ENCODE measurements at places on chromosomes 16 and 17.

GRCh38 chr16:83095941-83096692, 469.3 kb downstream of the CDH13 start:
- no peak for DNase-seq

- no peak for DNase-seq
Measured at GRCh38 chr16:19112099-19112407, 1.7 kb upstream of the ITPRIPL2 start.

- no peak for DNase-seq
Measured at GRCh38 chr17:58630883-58631522, 60.8 kb downstream of the TEX14 start.

GRCh38 chr17:3754458-3755334, 31.0 kb downstream of the HASPIN start:
- peak; percentile 66 for DNase-seq

- no peak for DNase-seq
Measured at GRCh38 chr16:51062039-51062438, 89.0 kb downstream of the SALL1 start.

GRCh38 chr17:38870259-38871165, 654 bp downstream of the LASP1 start:
- peak; percentile 37 for DNase-seq

GRCh38 chr17:61461967-61462718, 9.9 kb downstream of the TBX4 start:
- no peak for DNase-seq

DNA sequence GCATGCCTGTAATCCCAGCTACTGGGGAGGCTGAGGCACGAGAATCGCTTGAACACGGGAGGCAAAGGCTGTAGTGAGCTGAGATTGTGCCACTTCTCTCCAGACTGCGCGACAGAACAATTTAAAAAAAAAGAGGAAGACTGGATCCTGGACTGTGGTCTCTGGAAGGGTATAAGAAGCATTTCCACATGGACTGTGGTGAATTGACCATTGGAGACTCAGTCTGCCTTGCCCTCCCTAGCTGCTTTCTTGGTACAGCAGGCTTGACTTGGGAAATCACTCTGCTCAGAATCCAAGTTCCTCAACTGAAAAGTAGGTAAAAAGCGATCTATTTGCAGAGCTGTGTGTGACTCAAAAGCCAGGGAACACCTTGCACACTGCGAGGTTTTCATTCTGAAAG, 1.0 kb upstream of the MGRN1 start:
- DNase-seq = no peak

- no peak for DNase-seq
Measured at GRCh38 chr16:76389126-76389525, 111.9 kb downstream of the CNTNAP4 start.

GRCh38 chr16:88453611-88454522, 787 bp downstream of the ZFPM1 start:
- no peak for DNase-seq

DNA sequence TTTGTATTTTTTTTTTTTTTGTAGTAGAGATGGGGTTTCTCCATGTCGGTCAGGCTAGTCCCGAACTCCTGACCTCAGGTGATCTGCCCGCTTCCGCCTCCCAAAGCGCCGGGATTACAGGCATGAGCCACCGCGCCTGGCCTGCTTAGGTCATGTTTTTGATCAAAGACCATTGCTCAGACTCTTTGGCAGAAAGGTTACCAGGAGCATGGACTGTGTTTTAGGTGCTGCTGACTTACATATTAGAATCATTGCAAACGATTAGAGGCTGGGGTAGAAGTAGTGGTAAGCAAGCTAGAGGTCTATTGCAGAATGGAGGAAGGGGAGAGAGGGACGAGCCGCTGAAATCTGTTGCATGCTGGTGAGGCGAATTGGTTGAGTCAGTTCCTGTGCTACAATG, 79.8 kb downstream of the TANGO6 start:
- no peak for DNase-seq

DNA sequence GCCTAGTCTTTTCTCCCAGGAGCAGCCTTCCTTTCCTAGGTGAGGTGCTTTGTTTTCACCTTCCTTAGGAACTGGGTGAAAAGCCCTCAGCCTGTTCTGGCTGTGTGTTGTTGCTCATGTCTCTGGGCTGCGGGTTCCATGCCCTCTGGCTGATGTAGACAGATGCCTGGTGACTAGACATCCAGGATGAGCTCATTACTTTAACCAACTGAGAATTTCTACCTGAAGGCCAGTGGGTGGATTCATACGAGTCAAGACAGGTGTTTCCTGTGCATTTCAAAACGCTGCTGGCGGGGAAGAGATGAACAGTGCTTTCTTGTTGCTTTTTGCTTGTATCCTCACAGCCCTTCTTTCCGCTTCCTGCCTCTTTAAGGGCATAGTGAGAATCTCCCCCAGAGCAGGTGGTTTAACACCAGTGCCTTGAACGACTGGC, 22.3 kb downstream of the SAP30BP start:
- DNase-seq = peak; percentile 17

DNA sequence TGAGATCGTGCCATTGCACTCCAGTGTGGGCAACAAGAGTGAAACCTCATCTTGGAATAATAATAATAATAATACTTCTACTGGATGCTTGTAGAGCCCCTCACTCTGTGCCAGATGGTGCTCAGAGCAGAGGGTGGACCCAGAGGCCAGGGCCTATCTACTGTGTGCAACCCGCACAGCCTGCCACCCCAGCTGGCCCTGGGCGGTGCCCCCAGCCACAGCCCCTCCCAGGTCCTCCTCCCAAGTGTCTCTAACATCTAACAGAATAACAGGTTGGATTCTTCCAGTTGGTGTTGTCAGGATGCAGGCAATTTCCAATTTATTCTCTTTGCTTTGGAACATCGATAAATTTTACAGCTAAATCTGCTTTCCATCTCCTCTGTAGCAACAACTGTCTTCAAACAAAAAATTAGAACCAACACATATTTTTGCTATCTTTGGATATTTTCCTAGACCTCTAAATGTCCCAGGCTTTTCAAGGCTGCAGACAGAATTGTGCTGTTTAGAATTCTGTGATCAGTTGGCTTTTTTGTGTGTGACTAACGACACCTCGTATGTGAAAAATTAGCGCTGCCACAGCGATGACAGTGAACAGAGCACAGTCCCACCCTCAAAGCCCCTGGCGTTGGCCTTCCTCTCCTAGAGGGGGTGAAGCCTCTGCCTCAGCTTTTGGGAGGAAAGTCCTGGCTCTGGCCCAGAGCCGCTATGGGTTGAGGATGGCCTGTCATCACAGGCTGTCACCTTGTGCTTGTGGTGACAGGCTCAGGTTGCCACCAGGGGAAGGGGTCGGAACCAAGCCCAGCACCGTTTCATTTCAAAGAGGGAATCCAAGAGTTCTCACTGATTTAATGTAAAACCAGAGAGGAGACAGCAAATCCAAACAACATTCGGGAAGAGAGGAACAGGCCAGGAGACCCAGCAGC, 7.6 kb upstream of the EVPL start:
- DNase-seq = no peak

DNA sequence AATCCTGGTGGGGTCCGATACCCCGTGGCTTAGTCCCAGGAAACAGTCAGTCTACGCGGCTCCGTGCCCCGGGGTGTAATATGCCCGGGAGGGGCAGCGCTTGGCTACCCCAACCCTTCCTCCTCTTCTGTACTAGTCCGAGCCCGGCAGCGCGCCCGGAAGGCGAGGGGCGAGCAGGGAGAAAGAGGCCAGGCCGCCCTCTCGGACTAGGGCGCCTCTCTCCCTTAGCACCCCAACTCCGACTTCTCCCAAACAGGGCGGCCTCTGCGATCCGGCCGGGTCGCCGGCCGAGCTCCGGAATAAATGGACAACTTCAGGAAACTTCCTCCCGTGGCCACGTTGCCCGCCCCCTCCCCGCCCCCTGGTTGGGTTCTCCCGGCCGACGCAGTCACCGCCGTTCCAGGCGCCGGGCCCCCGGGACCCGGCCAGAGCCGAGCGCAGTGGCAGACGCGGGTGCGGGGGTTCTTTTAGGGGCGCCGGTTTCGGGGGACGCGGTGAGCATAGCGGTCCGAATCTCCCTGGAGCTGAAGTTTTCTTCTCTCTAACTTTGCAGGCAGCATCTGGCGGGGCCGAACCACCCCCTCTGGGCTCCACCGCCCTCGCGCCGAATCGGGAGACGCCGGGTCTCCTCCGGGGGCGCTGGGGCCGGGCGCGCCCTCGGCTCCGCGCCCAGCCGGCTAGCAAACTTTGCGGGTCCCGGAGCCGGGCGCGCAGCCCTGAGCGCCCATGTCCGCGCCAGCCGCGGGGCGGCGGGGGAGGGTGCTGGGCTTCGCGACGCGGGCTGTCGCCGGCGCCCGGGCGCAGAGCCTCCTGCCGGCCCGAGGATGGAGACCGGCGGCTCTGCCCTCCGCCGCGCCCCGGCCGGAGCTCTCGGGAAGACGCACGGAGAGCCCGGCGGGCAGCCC, at the start of gene SDK2:
SDK2 (minus strand) TSS at position 301 of the 905 bp plus-strand sequence. CDS start 357 bp downstream, outside the sequence.
- no peak for DNase-seq

DNA sequence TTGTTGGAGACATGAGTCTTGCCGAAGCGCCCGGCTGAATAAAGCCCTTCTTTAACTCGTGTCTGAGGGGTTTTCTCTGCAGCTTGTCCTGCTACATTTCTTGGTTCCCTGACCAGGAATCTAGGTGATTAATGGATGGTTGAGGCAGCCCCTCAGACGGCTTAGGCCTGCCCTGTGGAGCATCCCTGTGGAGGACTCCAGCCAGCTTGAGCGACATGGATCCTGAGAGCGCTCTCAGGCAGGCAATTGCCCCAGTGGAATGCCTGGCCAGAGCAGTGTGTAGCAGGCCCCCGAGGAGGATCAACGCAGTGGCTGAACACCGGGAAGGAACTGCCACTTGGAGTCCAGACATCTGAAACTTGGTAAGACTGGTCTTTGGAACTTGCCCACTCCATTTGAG, 17.3 kb upstream of the ENDOV start:
- no peak for DNase-seq

DNA sequence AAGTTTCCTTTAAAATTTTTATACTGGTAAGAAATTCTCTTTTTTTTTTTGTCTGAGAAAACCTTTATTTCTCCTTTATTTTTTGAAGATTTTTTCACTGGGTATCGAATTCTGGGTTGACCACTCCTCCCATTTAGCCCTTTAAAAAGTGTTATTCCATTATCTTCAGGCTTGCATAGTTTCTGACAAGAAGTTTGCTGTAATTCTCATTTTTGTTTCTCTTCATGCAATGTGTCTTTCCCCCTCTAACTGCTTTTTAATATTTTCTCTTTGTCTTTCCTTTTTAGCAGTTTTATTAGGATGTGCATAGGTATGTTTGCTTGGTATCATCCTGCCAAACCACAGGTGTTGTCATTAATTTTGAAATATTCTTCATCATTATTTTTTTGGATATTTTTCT, 67.7 kb upstream of the GOT2 start:
- no peak for DNase-seq

GRCh38 chr16:24841291-24841690, 4.5 kb upstream of the SLC5A11 start:
- DNase-seq = no peak

GRCh38 chr17:77314601-77315000, 173.8 kb downstream of the SEC14L1 start:
- no peak for DNase-seq

GRCh38 chr17:35038453-35038852, 25.1 kb downstream of the RFFL start:
- no peak for DNase-seq

GRCh38 chr16:81486540-81487061, 42.0 kb downstream of the CMIP start:
- DNase-seq = no peak

GRCh38 chr16:48384520-48385252, 527 bp downstream of the SIAH1 start:
- DNase-seq = no peak

- DNase-seq = no peak
Measured at GRCh38 chr17:1873418-1873817, 43.6 kb downstream of the RPA1 start.

GRCh38 chr16:10252155-10252554, 69.9 kb upstream of the GRIN2A start:
- DNase-seq = no peak

- DNase-seq = no peak
Measured at GRCh38 chr16:67939507-67940445, 3.1 kb upstream of the PSMB10 start.

- no peak for DNase-seq
Measured at GRCh38 chr17:70072546-70073309, 2.3 kb upstream of the KCNJ16 start.

DNA sequence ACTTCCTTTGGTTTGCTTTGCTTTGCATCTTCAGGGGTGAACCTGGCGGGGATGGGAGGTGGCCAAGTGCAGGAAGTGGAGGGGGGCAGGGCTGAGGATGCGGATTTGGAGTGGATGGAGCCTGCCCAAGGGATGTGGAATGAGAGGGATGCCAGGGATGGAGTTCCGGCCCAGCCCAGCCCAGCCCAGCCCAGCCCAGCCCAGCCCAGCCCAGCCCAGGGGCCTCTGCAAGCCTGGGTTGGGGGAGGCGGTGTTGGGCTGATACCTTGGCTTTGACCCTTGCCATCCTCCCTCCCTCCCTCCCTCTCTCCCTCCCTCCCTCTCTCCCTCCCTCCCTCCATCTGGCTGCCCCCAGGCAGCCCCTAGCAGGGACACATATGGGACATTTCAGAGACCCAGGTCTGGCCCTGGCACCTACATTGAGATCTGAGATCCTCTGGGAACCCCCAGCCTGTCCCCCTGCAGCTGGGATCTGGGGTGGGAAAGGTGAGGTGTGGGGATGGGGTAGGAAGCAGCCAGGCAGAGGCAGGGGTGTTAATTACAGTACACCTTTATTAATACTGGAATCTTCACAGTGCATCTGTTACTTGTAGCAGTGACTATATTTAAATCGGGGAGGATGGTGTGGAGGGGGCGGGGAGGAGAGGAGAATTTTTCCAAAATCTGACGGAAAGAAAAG, 14.5 kb downstream of the IL34 start:
- DNase-seq = no peak

- no peak for DNase-seq
Measured at GRCh38 chr16:22710326-22710725, 103.6 kb upstream of the HS3ST2 start.

DNA sequence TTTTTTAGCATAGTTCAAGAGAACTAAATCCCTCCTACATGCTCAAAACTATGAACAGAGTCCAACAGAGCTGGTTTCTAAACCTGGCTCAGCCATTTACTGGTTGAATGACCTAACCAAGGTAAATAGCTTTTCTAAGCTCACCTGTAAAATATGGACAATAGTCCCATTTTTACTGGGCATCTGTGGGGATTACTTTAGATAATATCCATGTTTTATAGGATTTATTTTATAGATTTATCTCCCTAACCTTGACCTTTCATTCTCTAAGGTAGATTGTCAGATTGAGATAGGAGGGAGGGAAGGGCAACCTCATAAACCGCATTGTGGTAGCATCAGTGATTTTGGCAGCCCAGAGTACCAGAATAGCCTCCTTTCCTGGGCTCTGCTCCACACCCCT, 178.5 kb upstream of the TOX3 start:
- no peak for DNase-seq

GRCh38 chr17:39823407-39824054, 40.6 kb downstream of the IKZF3 start:
- DNase-seq = no peak

DNA sequence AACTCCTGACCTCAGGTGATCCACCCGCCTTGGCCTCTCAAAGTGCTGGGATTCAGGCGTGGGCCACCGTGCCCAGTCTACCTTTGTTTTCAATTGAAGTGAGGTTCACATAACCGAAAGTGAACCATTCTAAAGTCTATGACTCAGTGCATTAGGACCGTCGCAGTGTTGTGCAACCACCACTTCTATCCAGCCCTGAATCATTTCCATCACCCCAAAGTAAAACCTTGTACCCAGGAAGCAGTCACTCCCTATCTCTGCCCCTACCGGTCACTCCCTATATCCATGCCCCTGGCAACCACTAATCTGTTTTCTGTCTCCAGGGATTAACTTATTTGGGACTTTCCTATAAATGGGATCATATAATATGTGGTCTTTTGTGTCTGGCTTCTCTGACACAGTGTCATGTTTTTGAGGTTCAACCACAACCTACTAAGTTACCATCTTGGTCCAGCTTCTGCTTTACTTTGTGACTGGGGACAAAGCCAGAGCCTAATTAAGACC, 28.3 kb upstream of the CDC42EP4 start:
- no peak for DNase-seq
